ENCODE measurements at places on chromosomes 3 and 15.

DNA sequence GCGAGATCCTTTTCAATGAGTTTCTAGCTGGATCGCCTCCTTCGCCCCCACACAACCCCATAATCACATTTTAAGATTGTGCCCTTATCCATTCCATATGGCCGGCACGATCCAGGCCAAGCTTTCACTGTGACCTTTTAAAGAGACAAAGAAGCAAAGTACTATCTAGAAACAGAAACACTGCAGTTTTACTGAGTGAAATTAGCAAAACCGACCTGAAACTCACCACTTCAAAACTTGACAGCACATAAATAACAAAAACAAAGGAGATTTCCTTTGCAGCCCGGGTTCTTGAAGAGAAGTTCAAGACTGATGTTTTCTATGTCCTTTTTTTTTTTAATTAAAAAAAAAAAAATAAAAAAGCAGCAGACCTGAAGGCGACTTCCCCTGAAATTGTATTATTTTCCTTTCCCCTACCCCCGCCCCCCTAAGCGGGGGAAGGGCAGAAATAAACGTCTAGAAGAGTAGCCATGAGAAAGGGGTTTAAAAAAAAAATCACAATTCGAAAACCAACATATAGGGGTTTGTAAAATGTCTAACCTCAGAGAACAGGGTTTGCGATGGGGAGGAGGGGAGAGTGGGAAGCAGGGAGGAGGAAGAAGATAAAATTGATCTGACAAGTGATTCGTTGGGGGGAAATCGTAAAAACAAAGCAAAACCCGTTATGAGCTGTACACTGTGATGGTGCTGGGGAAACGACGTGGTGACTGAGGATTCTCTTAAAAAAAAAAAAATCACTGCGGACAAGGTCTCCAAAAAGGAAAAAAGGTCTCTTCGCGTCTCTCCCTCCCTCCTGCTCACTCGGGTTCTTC is 1.5 kb downstream of the SATB1 start:
- DNase-seq = peak; percentile 47

GRCh38 chr15:70493376-70493775 is 270.0 kb downstream of the UACA start:
- no peak for DNase-seq

DNA sequence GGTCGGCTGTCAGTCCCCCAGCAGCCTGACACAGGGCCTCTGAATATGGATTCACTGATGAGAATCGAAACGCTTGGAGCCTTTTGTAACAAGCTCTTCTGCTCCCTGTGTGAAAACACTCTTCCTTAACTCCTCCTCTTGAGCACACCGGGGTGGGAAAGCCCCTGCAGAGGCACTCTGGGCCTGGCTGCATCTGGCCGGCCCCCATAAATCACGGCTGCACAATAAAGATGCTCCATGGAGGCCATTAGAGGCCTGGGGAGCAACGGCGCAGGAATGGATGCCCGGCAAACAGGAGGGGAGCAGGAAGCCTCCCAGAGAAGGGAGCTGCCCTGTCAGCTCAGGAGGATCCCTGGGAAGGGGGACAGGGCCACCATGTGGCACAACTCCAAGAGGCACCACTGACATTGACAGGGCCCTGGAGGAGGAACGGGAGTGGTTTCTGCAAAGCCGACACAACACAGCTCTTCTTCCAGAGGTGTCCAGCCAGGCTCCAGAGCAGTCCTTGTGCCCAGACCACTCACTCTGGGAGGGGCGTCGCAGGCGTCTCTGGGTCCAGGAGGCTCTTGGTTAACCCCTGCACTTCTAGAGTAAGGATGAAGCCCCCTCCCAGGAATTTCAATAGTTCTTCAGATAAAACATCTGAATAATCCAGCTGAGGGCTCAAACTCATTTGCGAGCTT is 509.3 kb upstream of the PPP2R3A start:
- peak; percentile 83 for DNase-seq

GRCh38 chr15:95620934-95621579 is 709.4 kb upstream of the NR2F2 start:
- no peak for DNase-seq

GRCh38 chr3:37588758-37589157 is 272.9 kb upstream of the CTDSPL start:
- DNase-seq = no peak

- DNase-seq = no peak
Measured at GRCh38 chr3:123246866-123247265, 45.1 kb downstream of the SEC22A start.

GRCh38 chr3:59472541-59472940 is 422.7 kb upstream of the CFAP20DC start:
- DNase-seq = no peak

GRCh38 chr3:122941228-122942206 is 86.0 kb downstream of the SEMA5B start:
- DNase-seq = no peak

DNA sequence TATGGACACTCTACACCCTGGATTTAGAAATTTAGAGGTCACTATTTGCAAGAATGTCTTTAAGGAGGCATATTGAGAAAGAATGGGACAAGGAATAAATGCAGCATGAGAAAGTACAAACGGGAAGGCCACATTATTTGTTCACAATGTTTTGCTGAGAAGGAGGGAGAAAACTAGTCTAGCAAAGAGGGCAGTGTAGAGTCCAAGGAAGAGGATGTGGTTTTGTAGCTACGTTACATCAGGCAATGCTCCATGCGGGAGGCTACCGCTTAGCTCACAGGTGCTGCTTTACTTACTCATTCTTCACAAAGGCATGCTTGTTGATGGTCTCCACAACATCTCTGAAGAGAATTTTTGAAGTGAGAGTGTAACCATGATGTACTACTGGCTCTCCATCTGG is 191.1 kb downstream of the PLCH1 start:
- DNase-seq = no peak
